ENCODE measurements at places on chromosomes 7 and 10.

GRCh38 chr10:78353636-78354035 is 320.0 kb downstream of the RPS24 start:
- DNase-seq = no peak

- no peak for DNase-seq
Observed at GRCh38 chr10:22603581-22603980, 110.8 kb downstream of the PIP4K2A start.

- no peak for DNase-seq
Observed at GRCh38 chr10:14009371-14010100, 321.2 kb downstream of the FRMD4A start.

GRCh38 chr10:84519235-84519634 is 190.8 kb downstream of the CCSER2 start:
- DNase-seq = no peak

DNA sequence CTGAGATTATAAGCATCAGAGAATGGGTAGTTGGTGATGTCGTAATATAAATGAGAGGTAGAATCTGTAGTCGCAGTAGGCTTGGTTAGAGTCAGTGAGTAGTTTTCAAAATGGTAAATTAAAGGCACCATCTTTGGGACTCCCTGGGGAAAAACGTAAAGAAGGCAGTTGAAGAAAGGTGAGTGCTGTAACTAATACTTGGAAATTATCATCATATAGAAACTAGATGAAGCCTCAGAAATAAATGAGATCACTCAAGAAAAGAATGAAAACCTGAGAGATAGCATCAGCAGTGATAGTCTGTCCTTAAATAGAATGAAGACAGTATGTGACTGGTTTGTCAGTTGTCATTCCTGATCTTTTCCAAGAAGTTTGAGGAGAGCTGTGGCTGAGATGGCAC is 23.8 kb downstream of the PALS2 start:
- DNase-seq = no peak

DNA sequence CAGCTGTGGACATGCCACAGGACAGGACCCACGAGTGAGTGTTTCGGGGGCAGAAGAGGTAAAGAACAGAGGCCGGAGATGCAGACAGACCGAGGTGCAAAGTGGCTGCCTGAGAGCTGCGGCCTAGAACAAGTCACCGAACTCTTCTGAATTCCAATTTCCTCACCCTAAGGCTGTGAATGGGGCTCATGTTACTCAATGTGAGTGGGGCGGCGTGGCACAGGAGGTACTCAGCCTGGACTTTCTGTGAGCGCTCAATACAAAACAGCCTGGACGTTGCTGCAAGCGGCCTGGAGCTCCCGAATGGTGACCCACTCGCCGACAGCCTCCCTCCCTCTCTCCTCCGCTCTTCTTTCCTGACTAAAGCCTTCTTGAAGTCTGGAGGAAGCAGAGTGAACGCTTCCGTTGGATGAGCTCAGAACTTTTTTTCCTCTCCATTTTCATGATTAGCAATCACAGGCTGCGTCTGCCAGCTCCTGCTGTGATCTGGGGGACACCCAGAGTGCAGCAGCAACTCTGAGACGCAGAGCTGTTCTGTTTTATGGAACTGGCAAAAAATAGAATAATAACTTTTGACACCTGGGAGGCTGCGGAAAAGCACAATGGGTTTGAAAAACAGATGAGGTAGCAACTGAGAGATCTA is 108.5 kb downstream of the PTPRN2 start:
- no peak for DNase-seq

DNA sequence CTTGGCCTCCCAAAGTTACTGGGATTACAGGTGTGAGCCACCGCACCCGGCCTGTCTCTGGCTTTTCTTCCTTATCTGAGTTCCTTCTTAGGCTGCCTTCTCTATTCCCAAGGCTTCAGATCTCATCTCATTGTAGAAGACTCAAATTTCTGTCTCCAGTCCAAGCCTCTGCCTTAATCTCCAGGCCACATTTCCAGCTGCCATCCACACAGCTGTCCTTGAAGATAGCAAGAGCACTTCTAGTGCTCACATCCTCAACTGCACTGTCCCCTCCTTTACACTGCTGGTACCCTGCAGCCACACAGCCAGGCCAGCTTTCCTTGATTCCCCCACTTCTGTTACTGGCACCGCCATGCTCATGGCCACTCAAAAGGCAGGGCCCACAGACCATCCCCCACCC is 35.6 kb downstream of the POLL start:
- no peak for DNase-seq

GRCh38 chr10:107442035-107442505 is 277.6 kb upstream of the SORCS1 start:
- DNase-seq = no peak

GRCh38 chr7:12923971-12924370 is 236.5 kb downstream of the ARL4A start:
- DNase-seq = no peak

Measured in suprapubic skin (tissue), 4 donors.